ENCODE measurements at places on chromosomes 4 and X.
A peak's percentile ranks its signal among the peaks of the same experiment; 100 is the strongest.

- DNase-seq: peak; percentile 3
Measured at GRCh38 chrX:85243761-85244449, at the start of the genes SATL1 and ZNF711. SATL1 (minus strand) TSS chrX:85243779; CDS start chrX:85108968, 134,811 bp downstream. ZNF711 (plus strand) TSS chrX:85243991; CDS start chrX:85247573, 3,582 bp downstream.

DNA sequence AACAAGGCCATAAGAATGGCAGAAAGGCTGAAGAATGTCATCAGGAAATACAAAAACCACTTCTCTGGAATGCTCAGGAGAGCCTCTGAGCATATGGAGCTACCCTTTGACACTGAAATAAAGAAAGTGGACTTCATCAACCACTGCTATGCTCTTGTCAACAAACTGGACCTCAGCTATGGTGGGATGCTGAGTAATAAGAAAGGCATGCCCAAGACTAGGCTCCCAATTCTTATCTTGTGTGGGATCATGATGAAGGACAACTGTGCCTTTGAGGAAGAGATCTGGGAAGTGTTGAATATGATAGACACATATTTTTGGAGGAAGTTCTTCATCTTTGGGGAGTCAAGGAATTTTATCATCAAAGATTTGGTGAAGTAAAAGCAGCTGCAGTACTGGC, 86.9 kb upstream of the MAGEB16 start:
- no peak for DNase-seq

- DNase-seq: no peak
Measured at GRCh38 chr4:7298619-7299009, 106.3 kb downstream of the SORCS2 start.

DNA sequence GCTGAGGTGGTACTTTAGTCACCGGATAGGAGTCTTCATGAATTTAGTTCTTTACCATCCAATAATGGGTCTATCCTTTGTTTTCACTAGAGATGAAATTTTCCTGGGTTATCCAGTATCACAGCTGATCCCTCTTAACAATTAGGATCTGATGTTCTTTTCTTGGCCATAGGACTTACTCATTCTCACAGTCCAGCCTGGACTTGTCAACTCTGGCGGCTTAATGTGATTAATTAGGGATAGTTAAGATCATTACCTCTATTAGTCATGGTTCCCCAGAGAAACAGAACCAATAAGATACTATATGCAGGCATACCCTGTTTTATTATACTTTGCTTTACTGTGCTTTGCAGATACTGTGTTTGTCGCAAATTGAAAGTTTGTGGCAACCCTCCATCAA, 272.7 kb upstream of the FAT4 start:
- no peak for DNase-seq

DNA sequence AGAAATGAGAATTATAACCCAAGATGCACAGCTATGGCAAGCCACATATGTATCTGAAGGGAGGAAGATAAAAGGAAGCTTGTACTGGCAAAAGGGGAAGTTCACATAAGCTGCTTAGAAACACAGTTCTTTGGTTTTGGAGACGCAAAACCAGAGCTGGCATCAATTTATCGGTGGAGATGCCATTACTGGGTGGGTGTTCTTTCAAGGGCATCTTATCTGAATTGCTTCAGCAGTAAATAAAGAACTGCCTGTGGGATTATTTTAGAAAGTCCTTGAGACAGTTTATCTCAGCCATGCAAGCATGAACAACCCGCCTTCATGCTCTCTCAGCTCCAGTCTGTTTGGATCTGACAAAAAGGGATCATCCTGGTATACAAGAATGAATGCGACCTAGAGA, 60.8 kb downstream of the DDX60 start:
- no peak for DNase-seq

DNA sequence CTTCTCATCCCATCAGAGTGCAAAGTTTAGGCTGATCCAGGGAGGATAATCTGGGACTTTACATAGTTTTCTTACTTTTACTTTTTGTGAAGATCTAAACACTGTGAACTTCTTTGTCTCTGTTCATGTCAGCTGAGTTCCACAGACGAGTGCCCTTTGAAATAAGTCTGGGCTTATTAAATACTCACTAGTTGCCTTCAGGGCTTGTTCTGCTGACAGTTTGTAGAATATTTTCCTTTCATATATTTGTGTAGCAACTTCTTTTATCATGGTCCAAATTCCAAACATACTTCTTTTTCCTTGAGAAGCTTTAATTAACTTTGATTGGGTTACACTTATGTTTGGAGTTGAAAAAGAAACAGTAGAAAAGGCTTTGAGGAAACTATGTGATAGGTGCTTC, 109.6 kb downstream of the SH2D1A start:
- no peak for DNase-seq

- no peak for DNase-seq
Measured at GRCh38 chr4:13212936-13213335, 271.2 kb downstream of the RAB28 start.

- DNase-seq: no peak
Measured at GRCh38 chrX:103774070-103774642, 2.5 kb upstream of the PLP1 start.

- no peak for DNase-seq
Measured at GRCh38 chrX:25872786-25873185, 265.4 kb upstream of the MAGEB18 start.

- DNase-seq: peak; percentile 84
Measured at GRCh38 chr4:80138551-80139538, 58.5 kb upstream of the PRDM8 start.

DNA sequence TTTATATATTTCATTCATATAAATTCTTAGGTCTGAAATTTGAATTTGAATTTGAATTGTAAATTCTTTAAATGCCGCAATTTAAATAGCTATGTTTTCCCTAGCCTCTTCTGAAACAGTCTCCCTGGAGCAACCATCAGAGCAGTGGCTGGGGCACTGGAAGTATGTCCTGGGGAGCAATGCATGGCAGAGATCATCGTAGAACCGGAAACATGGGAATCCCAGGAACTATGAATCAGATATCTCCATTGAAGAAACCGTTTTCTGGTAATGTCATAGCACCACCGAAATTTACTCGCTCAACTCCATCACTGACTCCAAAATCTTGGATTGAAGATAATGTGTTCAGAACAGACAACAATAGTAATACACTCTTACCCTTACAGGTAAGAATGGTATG, 4.9 kb downstream of the CPEB2 start:
- DNase-seq: no peak

GRCh38 chrX:135421537-135421931, 210 bp upstream of the SMIM10L2A start:
- peak; percentile 84 for DNase-seq

DNA sequence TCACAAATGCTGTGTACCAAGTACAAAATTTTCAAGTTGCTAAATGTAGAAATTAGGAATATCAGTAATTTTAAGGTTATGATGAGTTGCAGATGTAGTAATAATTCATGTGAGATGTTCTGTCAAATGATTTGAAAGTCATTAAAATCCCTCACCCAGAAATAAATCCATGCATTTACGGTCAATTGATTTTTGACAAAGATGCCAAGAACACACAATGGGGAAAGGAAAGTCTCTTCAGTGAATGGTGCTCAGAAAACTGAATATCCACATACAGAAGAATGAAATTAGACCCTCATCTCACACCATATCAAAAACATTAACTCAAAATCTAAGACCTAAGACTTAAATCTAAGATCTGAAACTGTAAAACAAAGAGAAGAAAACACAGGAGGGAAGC, 12.9 kb upstream of the BMPR1B start:
- no peak for DNase-seq

DNA sequence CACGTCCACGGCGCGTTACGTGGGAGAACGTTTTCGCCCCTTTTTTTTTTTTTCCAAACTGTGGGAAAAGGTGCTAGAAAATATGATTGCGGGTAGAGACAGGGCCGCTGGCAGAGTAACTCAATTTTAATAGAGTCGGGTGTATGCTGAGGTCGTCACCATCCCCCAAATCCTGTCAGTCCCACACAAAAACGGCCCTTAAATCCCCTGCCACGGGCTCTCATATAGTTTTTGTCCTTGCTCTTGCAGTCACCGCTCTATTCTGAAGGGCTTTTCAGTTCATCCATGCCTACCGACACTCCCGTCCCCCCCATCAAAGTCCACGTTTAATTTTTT, 796 bp upstream of the MED14 start:
- DNase-seq: no peak

- peak; percentile 60 for DNase-seq
Measured at GRCh38 chr4:184280591-184281071, 63.0 kb upstream of the ENPP6 start.

- DNase-seq: no peak
Measured at GRCh38 chrX:119757979-119758730, at the start of gene SOWAHD. SOWAHD (plus strand) TSS chrX:119758588; CDS start chrX:119758668, 80 bp downstream.

GRCh38 chr4:38166082-38166481, 205.9 kb downstream of the PTTG2 start:
- peak; percentile 17 for DNase-seq
